ENCODE measurements at places on chromosomes 7 and 10. TPM values are rescaled to one million over a fixed set of nuclear protein-coding genes. Genes with fewer than 3 reads are reported as not detected.

DNA sequence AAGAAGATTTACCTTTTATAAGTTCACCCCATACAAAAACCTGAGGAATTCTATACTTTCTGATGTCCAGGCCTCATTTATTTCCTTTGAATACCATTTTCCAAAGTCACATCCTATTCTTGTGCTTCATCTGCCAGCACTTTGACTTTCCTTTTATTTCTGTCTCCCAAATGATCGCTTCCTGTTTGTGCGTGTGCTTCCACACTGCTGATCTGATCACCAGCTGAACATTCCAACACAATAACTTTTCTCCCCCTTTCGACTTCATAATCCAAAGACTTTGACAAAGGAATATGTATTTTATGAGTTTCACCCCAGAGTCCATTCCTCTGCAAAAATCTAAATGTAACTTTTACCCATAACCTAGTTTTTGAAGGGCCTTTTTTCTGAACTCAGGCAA lies 3.1 kb downstream of the ELAPOR2 start:
- no peaks in the 10 kb centered on the region for H3K36me3 ChIP-seq
- H3K27me3 ChIP-seq, result peaks cover 6% of the 10 kb centered on the region
- H3K4me3 ChIP-seq, result no peak overlapping the region
- DNase-seq, result no peak
- H3K4me1 ChIP-seq, result peaks cover 2% of the 10 kb centered on the region
- H3K27ac ChIP-seq, result no peak overlapping the region

DNA sequence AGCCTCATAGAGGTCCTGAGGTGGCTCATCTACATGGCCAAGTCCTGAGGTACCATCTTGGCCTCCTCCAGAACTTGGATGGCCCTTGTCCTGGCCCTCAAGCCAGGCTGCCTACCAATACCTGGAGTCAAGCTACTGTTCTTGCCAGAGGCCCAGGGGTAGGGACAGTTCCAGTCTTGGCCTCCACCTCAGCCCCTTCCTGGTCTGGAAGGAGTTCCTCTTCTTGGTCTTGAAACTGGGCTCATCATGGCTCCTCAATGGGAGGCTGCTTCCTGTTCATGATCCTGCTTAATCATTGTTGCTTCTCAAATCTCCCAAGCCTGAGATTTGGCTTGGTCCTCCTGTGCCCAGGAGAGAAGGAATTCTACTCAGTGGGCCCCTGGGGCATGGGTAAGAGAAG lies 3.9 kb downstream of the HPS6 start:
- no peak overlapping the region for H3K27ac ChIP-seq
- no peaks in the 10 kb centered on the region for H3K27me3 ChIP-seq
- DNase-seq, result no peak
- peaks cover 19% of the 10 kb centered on the region for H3K4me1 ChIP-seq

DNA sequence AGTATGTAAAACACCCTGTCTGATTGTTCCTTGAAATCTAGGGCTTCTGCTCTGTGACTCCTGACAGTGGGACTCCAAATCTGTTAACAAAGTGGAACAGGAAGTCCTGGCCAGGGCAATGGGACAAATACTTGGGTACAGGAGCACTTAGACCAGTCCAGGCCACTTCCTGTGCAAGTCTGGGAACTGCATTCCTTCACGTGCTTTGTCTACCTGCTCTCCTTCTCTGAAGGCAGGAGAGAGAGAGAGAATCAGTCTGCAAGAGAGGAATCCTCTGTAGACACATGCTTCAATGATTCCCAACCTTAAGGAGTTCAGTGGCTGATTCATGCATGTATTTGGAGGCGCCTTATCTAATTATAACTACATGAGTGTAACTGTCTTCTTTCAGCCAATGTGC lies 530.2 kb downstream of the GATA3 start:
- H3K4me3 ChIP-seq, result no peak overlapping the region
- no peaks in the 10 kb centered on the region for H3K36me3 ChIP-seq
- H3K27me3 ChIP-seq, result no peaks in the 10 kb centered on the region
- DNase-seq, result no peak

DNA sequence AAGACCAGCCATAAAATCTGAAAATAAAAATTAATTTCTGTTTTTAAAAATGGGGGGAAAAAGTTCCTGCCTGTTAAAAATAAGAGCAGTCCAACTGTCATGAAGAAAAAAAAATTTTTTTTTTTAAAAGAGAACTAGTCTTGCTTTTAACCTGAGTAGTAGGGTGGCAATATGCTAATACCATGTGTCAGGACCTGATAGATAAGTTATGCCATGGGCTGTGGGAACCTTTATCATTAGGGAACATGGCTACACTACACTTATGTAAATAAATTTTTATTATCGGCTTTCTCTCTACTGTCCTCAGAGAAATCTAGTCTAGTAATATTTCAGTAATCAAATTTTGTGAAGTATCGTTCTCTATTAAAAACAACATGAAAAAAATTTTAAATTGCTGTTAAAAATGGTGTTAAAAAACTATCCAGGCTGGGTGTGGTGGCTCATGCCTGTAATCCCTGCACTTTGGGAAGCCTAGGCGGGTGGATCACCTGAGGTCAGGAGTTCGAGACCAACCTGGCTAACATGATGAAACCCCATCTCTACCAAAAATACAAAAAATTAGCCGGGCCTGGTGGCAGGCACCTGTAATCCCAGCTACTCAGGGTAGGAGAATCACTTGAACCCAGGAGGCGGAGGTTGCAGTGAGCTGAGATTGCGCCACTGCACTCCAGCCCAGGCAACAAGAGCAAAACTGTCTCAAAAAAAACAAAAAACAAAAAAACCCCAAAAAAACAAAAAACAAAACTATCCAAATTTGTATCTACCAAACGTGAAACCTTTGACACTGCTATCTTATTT lies 20.7 kb downstream of the NT5C3A start:
- H3K27ac ChIP-seq, result no peak overlapping the region
- no peak for DNase-seq
- no peaks in the 10 kb centered on the region for H3K36me3 ChIP-seq
- peaks cover 5% of the 10 kb centered on the region for H3K4me1 ChIP-seq
- H3K27me3 ChIP-seq, result no peaks in the 10 kb centered on the region

DNA sequence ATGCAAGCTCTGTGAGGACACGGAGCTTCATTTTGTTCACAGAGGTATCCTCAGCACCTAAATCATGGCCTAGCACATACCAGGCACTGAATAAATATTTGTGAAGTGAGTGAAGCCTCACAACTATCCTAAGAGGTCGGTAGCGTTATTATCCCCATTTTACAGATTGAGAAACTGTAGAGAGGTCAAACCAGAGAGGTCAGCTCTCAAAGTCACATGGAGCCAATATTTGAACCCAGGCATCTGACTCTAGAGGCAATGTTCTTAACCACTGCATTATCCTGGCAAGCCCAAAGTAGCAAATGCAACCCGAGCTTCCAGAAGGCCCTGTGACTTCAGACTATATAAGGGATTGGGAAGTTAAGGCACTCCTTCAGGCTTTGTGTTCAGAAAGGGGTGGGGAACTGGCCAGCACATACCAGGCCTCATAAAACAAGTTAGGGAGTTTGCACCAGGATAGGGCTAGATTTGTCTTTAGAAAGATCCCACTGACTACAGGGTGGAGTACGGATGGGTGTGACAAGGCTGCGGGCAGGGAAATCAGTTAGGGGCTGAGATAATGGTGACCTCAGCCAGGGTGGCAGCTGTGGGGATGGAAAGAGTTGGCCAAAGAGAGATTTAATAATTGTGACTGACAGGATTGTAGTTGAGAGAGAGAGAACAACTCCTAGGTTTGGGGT lies 101.4 kb downstream of the TBXAS1 start:
- H3K36me3 ChIP-seq, result no peaks in the 10 kb centered on the region
- no peak overlapping the region for H3K4me3 ChIP-seq
- no peaks in the 10 kb centered on the region for H3K4me1 ChIP-seq

Gene HOXA7
- total RNA-seq, result 0.57 TPM

Gene SAP25
- total RNA-seq, result 7.7 TPM

Gene SLC29A3
- total RNA-seq, result 2.5 TPM

Gene CRHR2
- total RNA-seq, result under 0.01 TPM

Gene MRLN
- total RNA-seq, result 0.47 TPM

Gene ABCB4
- 0.71 TPM for total RNA-seq

Gene FRMD4A
- 16.2 TPM for total RNA-seq

Gene PON3
- 3.2 TPM for total RNA-seq

Data from thymus (tissue), 14 donors.